ENCODE measurements at places on chromosomes 16 and 17.
A peak's percentile ranks its signal among the peaks of the same experiment; 100 is the strongest.

GRCh38 chr16:26791169-26791568 lies 275.6 kb upstream of the C16orf82 start:
- no peak for DNase-seq

GRCh38 chr17:57289613-57290012 lies 33.3 kb downstream of the MSI2 start:
- no peak for DNase-seq

GRCh38 chr16:15770512-15770911 lies 86.3 kb downstream of the MYH11 start:
- no peak for DNase-seq

DNA sequence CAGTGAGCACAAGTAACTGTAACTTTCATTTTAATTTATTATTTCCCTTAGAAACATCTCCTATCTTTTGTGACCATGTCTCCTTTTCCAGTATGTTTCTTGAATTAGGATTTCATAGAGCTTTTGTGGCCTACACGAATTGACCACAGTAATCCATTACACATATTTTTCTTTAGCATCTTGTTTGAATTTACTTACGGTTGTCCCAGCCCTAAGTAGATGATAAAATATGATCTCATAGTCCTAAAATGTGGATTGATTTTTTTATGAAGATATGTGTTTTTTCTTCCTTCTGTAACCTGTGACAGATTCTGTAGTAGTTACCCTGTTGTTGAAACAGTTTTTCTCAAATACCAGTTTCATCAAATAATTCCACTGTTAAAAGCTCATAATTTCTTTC lies 61.5 kb downstream of the NF1 start:
- DNase-seq: no peak

DNA sequence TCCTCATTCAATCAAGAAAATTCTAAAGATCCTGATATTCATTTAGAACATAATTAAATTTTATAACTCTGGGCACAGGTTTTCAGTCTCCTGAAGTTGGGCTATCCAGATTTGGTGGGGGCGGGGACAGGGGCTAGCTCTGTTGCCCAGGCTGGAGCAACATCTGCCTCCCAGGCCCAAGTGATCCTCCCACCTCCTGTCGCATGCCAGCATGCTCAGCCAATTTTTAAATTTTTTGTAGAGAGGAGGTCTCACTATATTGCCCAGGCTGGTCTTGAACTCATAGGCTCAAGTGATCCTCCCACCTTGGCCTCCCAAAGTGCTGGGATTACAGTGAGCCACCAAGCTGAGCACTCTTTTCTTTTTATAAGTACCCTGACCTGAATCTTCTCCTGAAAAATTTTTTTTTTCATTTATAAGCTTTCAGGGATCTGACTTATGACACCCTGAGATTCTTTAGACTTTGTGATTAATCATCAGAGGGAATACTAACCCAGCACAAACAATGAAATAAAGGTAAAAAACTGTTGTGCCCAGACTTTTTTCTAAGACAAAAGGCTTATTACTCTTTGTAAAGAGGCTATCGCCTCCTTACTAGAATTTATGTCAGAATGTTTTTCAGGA lies 62.6 kb downstream of the TUBD1 start:
- DNase-seq: peak; percentile 26

Data from NK-92 treated with Interleukin-12 subunit alpha and Interleukin-12 subunit beta, amount 100 ng/mL, for 24 hours (cell line).